ENCODE measurements at places on chromosomes 3 and 15.

GRCh38 chr3:117526470-117527079 is 817.0 kb downstream of the TUSC7 start:
- peak; percentile 78 for DNase-seq

DNA sequence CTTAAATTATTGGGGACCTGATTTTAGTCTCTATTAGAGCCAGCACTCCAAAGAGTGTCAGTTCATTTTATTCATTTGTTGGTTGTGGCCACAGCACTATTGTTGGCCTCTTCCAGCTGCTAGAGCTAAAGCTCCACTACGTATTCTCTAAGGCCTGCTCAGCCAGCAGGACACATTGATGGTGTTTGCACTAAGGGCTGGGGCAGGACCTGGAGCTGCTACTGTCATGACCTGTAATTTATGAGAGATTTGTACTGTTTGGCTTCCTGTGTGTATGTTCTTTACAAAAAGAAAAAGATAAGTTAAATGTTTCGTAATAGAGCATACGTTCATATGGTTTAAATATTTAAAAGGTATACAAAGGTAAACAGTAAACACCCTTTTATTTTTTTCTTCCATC is 8.1 kb downstream of the GFM1 start:
- DNase-seq, result no peak

- DNase-seq, result no peak
These were observed 737.7 kb upstream of the ALCAM start for GRCh38 chr3:104629038-104629437.

DNA sequence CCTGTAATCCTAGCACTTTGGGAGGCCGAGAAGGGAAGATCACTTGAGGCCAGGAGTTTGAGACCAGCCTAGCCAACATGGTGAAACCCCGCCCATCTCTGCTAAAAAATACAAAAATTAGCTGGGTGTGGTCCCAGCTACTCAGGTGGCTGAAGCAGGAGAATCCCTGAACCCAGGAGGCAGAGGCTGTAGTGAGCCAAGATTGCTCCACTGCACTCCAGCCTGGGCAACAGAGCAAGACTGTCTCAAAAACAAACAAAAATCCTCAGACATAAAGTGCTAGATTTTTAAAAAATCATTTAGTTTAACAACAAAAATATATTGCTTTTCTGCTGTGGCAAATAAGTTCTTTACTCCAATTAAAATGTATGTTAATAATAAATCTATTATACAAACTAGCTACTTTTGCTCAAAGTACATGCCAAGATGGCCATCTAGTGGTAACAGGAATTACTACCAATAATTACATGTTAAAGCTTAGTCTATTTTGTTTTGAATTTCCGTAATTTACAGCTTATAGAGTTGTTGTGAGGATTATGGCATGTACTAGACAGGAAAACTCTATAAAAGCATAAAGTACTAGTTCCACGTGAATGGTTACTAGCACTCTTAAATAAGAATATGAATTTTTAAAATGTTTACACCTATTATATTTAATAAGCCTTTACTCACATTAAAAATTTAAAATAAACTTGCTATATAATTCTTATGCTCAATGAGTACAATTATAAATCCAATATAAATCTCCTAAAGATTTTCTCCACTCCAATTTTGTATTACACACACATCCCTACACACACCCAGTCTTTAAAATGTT is 39.0 kb downstream of the GABPB1 start:
- DNase-seq, result peak; percentile 81

DNA sequence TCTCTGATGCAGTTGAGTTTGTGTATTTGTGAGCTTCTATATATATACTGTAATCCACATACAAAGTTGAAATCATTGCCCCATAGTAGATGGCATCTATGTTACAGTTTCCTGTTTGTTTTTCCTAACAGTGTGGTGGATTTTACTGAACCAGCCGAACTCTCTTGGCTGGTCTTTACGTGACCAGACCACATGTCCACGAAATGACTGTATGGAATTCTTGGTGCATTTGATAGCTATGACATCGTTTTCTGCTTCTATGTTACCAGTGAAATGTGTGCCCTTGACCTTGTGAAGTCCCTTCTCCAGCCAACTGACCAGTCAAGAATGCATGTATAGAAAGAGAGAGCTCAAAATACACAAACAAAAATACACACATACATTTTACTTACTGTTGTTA is 1.8 kb downstream of the KCNMB2 start:
- DNase-seq, result no peak

- DNase-seq, result no peak
These were observed 164.3 kb downstream of the LRRK1 start for GRCh38 chr15:101083336-101084045.

GRCh38 chr3:95148107-95148506 is 1085.2 kb downstream of the NSUN3 start:
- DNase-seq, result no peak

- no peak for DNase-seq
These were observed 165.3 kb upstream of the BHLHE40 start for GRCh38 chr3:4813909-4814304.

DNA sequence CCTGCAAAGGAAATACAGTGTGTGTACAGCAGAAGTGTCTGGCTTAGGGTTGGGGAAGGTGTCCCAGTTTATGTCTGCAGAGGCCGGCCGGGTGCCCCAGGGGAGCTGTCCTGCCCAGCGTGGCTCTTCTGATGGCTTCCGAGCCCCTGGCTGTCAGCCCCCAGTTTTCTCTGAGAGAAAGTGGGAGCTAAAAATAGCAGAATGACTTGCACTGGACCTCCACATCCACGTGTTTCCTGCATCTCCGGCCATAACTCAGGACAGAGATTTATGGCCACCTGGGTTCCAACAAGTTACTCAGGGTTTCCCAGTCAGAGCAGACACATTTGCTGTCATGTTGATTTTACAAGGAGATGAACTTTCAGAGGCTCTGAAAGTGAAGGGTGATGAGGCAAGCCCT is 192.0 kb downstream of the ATP10A start:
- DNase-seq, result no peak

DNA sequence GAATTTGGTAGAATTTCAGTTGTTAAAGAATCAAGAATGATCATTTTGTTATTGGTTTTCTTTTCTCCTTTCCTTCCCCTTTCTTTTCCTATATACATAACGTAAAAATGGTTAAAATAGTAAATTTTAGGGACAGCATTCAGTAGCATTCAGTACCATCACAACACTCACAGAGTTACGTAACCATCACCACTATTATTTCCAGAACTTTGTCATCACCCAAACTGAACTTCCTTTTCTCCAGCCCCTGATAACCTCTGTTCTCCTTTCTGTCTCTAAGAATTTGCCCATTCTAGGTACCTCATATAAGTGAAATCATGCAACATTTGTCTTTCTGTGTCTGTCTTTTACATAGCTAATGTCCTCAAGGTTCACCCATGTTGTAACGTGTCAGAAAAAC is 165.3 kb downstream of the AKAP13 start:
- peak; percentile 51 for DNase-seq

GRCh38 chr3:195302431-195302830 is 31.5 kb upstream of the XXYLT1 start:
- no peak for DNase-seq

- peak; percentile 40 for DNase-seq
These were observed 783.3 kb downstream of the ZPLD1 start for GRCh38 chr3:103218146-103218545.

DNA sequence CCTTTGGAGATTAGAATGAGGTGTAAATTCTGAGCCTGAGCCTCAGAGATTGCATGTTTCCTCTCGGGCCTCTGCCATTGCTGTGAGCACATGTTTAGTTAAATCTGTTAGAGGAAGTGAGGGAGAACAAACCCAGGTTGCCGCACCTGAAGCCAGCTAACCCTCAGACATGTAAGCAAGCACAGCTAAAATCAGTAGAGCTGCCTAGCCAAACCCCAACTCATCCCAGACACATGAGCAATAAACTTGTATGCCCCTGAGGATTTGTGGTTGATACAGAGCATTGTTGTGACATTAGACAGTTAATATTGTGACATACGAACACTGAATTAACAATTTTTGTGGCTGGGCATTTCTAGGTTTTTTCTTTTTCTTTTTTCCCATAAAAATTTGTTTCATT is 41.9 kb downstream of the NMD3 start:
- no peak for DNase-seq

DNA sequence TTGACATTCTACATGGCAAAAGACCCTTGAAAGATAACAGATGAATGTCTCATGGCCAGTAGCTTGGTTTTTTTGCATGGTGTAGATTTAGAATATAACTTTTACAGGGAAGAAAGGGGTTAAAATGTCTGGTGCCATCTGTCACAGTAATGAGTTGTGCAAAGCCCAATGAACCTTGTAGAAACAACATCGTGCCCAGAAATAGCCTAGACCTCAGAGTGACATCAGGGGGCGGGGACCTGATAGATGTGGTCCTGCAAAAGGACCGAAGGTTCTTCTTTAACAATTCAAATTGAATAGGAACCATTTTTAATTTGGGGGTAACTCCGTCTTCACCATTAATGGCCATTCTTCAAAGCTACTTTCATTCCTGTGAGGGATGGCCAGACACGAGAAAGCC is 254.1 kb upstream of the CTDSPL start:
- no peak for DNase-seq

DNA sequence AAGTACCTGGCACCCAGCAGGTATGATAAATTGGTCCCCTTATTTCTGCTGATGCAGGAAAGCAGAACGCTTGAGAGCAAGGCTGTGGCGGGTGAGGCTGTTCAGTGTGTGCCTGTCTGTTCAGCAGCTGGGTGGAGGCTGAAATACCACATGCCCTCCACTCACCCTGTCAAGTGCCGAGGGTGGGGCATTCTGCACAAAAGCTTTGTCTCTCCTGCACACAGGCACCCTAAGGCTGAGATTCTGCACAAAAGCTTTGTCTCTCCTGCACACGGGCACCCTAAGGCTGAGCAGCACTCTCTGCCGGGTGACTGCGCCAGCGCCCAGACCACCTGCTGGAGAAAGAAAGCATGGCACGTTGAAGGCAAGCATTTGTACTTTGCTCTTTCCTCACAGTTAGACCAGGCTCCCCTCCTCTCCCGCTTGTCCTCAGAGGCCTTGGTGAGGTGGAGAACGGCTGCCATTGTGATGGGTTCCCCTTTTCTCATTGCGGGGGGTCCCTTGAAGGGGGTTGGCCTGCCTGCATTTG is 97.5 kb downstream of the BDH1 start:
- DNase-seq, result no peak

- no peak for DNase-seq
These were observed 137.9 kb upstream of the PRR20G start for GRCh38 chr3:127425505-127426443.

DNA sequence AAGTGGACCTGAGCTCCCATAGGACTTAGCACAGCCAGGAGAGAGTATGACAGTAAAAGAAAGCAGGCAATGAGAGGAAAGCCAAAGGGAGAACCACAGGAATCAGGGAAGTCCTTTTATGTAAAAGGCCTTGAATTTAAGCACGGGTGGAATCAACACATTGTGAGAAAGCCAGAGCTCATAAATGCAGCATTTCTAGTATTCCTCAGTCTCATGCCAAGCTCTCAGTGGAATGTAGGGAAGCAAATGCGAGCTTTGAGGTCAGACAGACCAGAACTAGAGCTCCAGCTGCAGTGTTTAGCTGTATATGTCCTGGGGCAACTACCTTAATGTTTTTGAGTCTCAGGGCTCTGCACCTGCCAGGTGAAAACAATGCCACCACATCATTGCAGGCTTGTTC is 132.1 kb upstream of the TRIM42 start:
- DNase-seq, result no peak

DNA sequence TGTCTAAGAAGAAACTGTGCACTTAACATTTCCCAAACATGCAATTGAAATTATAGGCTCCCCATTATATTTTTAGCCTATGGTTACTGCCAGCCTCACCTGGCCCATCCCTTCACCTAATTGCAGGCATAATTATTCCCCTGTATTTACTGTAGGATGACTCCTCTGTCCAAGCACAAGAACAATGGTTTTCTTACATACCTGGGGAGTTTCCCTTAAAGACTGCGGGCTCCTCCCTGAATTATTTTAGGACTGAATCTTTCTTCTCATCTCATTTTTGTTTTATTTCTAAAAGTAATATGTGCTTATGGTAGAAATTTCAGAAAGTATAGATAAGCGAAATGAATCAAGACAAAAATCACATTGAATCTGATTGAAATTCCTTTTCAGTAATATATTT is 11.4 kb downstream of the TM4SF1 start:
- DNase-seq, result no peak

GRCh38 chr3:127585163-127585812 is 5.2 kb downstream of the TPRA1 start:
- DNase-seq, result no peak

GRCh38 chr3:120196812-120197211 is 88.2 kb downstream of the GPR156 start:
- DNase-seq, result no peak

DNA sequence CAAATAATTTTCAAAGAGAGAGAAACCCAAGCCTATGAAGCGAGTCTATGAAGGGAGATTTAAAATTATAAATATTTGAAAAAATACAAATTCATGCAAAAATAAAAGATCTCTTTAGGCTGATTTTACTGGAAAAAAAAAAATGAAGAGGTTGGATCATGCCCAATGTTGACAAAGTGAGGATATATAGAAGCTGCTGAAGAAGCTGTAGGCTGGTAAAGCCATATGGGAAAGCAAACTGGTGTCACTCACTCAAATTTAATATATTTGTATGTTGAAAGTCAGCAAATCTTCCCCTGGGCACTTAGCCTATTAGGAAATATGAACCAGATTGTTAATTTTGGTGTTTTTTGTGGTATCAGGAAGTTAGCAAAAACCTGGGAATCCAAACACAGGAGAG is 61.8 kb upstream of the BCHE start:
- DNase-seq, result no peak

DNA sequence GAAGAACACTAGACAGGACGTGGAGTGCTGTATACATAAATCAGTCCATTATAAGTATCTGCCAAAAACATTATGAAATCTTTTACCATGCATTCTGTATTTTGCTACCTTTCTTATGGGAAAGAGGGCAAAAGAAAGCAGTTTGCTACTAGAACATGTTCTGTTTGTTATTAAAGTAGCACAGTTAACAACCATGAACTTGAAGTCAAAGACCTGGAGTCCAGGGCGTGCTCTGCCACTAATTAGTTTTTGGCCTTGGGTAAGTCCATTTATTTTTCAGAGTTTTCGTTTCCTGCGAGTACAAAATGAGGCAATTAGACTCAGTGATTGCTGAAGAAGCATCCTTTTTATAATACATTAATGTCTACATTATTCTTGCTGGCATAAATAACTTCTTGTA is 143.3 kb upstream of the AGTR1 start:
- DNase-seq, result no peak

- no peak for DNase-seq
These were observed 15.8 kb downstream of the NPTN start for GRCh38 chr15:73617301-73617831.

- no peak for DNase-seq
These were observed 449.4 kb upstream of the PROK2 start for GRCh38 chr3:72234391-72234790.

DNA sequence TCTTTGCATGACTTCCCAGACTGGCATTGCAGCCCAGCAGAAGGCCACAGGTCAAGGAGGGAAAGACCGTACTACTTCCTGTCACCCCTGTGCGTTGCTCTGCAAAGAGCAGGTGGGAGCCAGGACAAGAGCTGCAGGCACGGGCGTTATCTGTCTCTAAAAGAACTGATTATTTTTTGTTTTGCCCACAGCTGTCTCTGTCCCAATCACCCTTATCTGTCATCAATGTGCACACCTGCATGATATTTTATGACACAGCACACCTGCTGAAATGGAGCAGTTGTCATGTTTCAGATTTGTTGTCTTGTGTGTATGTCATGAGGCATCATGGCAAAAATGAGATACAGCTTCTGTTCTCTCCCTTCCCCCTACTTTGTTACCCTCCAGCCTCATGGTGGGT is 58.8 kb downstream of the SLCO3A1 start:
- no peak for DNase-seq
